ENCODE measurements at places on chromosomes 12 and 14. TPM values are rescaled to one million over a fixed set of nuclear protein-coding genes. Genes with fewer than 3 reads are reported as not detected.

Gene RIPK3
- total RNA-seq = not detected

Gene P2RX7
- not detected for total RNA-seq

Gene EIF4B
- 273 TPM for total RNA-seq

Gene AP1G2
- 50.6 TPM for total RNA-seq

Gene FIGNL2
- total RNA-seq = 0.23 TPM

Gene ATL1
- total RNA-seq = 6.3 TPM

Gene UTP20
- 14.8 TPM for total RNA-seq

Gene INF2
- total RNA-seq = 134 TPM

Gene TDG
- total RNA-seq = 29.9 TPM

Gene BMP4
- 1.6 TPM for total RNA-seq

Gene CREBL2
- 18.7 TPM for total RNA-seq

Gene TCL1B
- total RNA-seq = not detected

Gene TRIAP1
- total RNA-seq = 75.5 TPM

Gene STYK1
- 0.30 TPM for total RNA-seq
